ENCODE measurements at places on chromosomes 1 and 21.

DNA sequence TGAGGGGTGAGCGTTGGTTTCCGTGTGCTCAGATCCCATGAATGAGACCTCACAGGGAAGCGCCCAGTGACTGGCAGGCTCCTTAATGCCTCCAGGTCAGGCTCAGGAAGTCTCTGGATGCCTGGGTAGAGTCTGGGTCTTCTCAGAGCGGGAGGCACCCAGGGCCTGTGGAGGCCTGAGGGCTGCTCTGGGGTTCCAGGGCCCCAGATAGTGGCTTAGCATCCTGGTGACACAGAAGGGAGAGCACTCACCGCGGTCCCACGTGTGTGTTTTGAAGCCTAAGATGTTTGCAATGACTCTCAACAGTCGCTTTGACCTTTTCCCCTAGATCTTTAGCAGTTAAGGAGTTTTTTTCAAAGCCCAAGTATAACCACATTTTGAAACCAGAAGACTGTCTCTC lies 25.0 kb downstream of the PRMT2 start:
- DNase-seq = no peak

- DNase-seq = no peak
Observed at GRCh38 chr1:109850194-109850593, 60.5 kb upstream of the CSF1 start.

GRCh38 chr1:72197786-72198185 lies 84.6 kb downstream of the NEGR1 start:
- DNase-seq = no peak

GRCh38 chr1:30406996-30407864 lies 316.2 kb downstream of the MATN1 start:
- no peak for DNase-seq

DNA sequence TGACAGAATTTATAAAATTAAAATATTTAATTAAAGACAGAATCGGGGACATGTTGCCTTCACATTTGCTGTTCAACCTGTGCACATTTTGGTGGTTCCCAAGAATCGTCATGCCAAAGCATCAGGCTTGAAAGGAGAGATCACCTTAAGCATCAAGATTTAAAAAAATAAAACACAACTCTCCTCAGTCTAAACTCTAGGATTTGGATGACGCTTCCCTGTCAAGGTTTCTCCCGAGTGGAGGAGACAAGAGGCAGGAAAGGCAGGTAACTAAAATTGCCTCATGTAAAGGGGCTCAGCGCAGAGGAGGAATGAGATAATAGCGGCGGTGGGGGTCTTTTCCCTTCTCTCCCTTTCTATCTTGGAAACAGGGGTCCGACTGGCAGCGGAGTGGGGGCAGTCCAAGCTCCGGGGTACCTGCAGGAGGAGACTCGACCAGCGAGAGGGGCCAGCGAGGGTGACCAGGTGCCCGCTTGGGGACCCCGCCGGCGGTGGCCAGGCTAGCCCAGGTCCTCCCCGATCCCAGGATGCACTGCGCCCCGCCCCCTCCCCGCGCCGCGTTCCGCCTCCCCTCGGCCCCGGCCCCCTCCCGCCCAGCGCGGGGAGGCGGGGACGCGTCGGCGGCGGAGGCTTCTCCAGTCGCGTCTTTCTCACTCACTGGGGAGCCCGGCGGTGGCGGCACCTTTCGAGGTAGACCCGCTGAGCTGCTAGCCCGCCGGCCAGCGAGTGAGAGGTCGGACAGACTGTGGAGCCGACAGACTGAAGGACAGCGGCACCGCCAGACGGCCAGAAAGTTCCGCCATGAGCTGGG lies at the start of gene FNBP1L:
Gene FNBP1L, plus strand, starts transcription at position 638 of the 811 bp plus-strand sequence. Its CDS starts 164 bp downstream, at position 802.
- DNase-seq = peak; percentile 61

DNA sequence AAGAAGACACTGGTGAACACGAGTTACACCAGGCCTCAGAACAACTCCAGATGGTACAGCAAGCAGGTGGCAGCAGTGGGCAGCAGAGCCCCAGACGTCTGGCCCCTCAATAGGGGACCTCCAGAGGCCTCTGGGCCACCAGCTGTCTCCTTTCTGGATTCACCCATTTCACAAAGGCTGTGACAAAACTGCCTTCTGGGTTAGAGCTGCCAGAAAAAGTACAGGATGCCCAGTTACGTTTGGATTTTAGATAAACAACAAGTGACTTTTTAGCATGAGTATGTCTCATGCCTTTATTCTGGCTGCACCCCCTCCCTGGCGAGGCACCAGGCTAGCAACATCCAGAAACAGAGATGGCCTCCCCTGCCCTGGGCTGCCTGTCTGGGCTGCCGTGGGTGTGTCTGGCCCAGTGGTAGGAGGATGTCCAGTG lies 30.1 kb downstream of the ITPKB start:
- no peak for DNase-seq

- DNase-seq = no peak
Observed at GRCh38 chr1:38015978-38016725, 3.6 kb downstream of the UTP11 start.

DNA sequence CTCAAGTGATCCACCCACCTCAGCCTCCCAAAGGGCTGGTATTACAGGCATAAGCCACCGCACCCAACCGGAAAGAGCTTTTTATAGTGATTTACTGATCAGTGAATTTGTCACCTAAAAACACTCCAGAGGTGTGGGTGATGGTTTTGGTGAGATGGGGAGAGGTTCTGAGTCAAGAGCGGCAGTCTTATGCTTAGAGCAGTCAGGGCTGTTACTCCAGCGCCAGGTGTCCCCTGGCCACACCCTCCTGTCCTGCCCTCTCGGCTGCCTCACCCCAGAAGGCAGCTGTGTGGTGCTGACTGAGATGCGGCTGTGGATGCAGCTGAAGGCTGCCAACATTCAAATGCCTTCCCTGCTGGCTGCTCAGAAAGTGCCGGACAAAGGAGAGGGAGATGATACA lies 94.5 kb upstream of the LPGAT1 start:
- DNase-seq = no peak

DNA sequence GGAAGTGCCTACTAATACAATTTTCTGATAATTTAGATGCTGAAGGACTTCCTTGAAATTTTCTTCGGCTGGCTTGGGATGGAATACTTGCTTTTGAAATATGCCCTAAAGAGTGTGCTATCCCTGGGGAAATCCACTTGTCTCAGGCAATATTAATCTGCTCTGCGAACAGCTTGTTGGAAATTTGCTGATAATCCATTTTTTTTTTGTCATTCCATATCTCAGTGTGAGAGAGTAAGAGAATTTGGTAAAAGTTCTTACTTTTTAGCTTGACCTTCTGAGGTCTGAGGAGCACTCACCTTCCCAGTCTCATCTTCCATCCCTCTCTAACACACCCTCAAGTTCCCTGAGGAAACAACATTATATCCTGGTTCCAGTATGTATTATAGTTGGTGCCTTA lies 36.8 kb downstream of the DNAJC6 start:
- DNase-seq = no peak

GRCh38 chr1:84377480-84378095 lies 20.7 kb upstream of the DNASE2B start:
- no peak for DNase-seq

GRCh38 chr1:32724678-32725614 lies 22.4 kb upstream of the SYNC start:
- no peak for DNase-seq

GRCh38 chr1:56957931-56958330 lies 7.9 kb downstream of the C8B start:
- no peak for DNase-seq

- no peak for DNase-seq
Observed at GRCh38 chr1:234611847-234612351, 1.9 kb upstream of the IRF2BP2 start.

GRCh38 chr21:33099131-33099530 lies 29.2 kb downstream of the OLIG1 start:
- DNase-seq = no peak

DNA sequence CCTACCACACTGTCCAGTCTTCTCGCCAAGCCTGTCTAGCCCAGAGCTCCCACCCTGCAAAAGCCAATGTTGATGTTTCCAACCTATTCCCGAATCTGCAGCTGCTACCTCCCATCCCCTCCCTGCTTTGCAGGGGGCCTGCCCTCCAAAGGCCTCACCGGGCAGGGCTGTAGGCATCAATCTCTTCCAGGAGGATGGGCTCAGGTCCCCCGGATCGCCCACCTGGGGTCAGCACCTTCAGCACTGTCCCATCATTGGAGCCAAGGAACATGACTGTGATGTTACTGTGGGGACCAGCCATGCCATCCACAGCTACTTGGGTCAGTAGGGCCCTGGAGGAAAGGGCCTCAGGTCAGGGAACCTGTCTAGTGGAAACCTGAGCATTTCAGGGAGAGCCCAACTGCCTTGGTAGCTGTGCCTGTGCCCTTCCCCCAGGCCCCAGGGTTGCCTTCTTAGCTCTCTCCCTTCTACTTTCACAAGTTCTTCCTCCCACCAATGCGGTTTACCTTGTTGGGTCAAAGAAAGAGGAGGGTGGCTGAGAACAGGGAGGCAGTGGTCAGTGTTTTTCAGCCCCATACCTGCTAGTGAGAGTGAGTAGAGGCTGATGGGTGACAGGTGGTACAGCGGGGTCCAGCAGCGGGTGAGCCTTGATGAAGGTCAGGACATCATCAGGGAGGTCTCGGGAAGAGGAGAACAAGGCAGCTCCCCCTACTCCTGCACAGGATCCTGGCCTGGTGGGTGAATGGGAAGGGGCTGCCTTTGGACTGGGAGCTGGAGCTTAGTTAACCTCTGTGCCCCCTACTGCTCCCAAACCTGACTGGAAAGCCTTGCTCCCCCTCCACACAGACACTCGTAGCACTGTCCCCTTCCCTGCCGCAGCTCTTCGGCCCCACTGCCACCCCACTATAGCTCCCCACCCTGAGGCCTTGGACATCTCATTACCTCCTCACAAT lies 10.7 kb downstream of the SEMA6C start:
- DNase-seq = no peak

DNA sequence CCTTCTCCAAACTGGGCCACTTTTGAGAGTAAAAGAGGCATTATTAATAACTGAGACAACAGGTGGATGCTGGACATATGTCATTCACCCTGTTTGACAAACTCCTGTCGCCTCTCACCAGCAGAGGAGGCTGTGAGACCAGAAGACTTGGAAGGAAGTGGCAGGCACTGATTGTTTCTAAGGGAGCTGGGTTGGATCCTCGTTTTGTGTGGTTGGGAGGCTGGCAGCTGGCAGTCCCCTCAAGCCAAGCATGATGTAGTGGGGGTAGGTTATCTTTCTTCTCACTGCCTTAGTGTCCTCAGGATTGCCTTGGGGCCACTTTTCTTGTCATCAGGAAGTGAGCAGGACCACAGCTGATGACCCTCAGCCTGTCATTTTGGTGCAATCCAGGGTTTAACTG lies 86.5 kb upstream of the KCNJ15 start:
- no peak for DNase-seq

DNA sequence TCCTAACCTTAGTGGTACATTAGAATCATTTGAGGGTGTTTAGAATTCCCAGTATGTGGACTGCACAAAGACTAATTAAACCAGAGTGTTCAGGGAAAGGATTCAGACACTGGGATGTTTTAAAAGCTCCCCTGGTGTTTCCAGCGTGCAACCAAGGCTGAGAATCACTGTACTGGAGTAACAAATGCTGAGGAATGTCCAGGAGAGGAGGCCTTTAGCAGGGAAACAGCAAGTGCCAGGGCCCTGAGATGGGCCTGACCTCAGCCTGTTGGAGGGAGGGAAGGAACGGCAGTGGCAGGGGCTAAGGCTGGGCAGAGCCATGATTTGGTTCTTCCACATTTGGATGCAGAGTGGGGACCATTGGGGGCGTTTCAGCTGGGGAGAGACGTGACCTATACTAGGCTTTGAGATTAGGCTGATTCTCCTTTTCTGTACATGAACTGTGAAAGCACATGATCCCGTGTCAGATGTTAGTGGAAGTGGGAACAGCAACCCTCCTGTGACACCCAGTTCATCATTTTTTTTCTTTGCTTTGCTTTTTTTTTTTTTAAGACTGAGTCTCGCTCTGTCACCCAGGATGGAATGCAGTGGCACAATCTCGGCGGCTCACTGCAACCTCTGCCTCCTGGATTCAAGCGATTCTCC lies 49.3 kb downstream of the KANK4 start:
- no peak for DNase-seq

DNA sequence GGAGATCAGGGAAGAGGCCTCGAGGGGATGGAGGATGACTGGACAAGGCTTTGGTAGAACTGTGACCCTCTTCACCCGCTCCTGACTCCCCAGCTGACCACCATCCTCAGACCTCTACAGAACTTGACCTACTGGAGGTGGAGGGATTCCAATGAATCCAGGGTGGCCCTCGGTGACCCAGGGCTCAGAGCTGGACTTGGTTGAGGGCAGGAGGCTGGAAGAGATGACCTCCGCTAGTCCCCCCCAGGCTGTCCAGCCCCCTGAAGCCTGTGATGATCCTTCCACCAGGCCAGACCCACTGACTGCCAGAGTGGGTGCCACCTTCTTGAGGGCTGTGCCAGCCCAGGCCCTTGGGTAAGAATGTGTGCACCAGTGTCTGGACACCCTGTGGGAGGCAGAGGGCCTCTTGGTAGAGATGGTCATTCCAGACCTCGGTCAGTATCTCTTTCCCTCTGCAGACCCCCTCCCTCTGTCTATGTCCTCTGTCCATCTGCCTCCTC lies 44.9 kb downstream of the ATP1B1 start:
- no peak for DNase-seq

- no peak for DNase-seq
Observed at GRCh38 chr1:205304695-205305070, 16.9 kb downstream of the NUAK2 start.

DNA sequence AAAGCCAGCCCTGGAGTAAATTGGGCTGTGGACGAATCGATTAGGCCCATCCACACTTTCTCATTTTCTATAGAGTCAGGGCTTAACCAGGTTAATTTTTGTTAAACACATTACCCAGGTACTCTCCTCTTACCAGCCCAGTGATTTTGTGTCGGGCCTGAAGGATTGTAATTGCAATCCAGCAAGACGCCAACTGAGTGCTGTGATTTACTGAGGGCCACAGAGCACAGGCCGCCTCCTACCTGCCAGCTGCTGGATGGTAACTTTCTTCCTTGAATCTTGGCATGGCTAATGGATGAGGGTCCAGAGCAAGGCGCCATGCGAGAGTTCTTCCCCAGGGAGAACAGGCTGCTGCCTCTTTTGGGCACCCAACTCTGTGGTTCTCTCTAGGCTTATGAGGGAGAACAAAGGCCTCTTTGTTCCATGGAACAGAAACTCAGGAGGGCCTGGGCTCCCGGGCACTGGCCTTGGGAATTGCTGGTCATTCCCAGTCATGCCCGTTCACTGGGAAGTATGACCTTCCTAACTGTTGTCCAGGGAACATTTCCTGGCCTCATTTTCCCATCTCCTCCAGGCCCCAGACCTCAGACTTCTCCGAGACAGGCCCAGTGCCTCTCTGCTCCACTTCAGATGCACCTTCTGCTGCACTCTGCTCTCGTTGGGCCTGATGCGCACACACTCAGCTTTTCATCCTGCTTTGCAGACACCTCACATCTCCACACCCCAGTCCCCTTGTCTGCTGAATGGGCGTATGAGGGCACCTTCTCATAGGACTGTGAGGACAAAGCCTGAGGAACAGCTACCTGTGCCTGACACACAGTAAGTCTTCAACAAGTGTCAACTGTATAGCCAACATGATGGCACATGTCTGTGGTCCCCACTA lies 57.3 kb downstream of the SYF2 start:
- DNase-seq = no peak

- DNase-seq = no peak
Observed at GRCh38 chr21:45162809-45163208, 88.4 kb downstream of the ADARB1 start.

Measured in activated naive CD4-positive, alpha-beta T cell treated with anti-CD3 and anti-CD28 coated beads, Interleukin-2, amount 50 U/mL, for 16 hours (primary cell).